Activated CD4-positive, alpha-beta T cell treated with anti-CD3 and anti-CD28 coated beads, Interleukin-2, amount 10 ng/mL, durations not matched to agents 7 days and 5 days (primary cell): ENCODE measurements at places on chromosomes 1 and 21. TPM values are rescaled to one million over a fixed set of nuclear protein-coding genes. Genes with fewer than 3 reads are reported as not detected.

COL9A2 gene
- 1.2 TPM for total RNA-seq

CRYAA gene
- total RNA-seq: not detected

COA6 gene
- total RNA-seq: 46.2 TPM

KPRP gene
- total RNA-seq: not detected

TRIM63 gene
- total RNA-seq: 0.10 TPM

PIK3C2B gene
- 27.4 TPM for total RNA-seq

PPFIA4 gene
- 13.7 TPM for total RNA-seq

HOOK1 gene
- 7.7 TPM for total RNA-seq

BEST4 gene
- 0.42 TPM for total RNA-seq

TNNT2 gene
- not detected for total RNA-seq

FCER1A gene
- total RNA-seq: not detected

SLC16A4 gene
- 0.27 TPM for total RNA-seq

- H3K27me3 ChIP-seq: no peaks in the 10 kb centered on the region
- H3K36me3 ChIP-seq: peaks cover 1% of the 10 kb centered on the region
- DNase-seq: peak; percentile 38
- no peak overlapping the region for H3K4me3 ChIP-seq
- H3K4me1 ChIP-seq: peaks cover 49% of the 10 kb centered on the region
Observed at GRCh38 chr1:205275133-205275532, 46.4 kb downstream of the NUAK2 start.

DNA sequence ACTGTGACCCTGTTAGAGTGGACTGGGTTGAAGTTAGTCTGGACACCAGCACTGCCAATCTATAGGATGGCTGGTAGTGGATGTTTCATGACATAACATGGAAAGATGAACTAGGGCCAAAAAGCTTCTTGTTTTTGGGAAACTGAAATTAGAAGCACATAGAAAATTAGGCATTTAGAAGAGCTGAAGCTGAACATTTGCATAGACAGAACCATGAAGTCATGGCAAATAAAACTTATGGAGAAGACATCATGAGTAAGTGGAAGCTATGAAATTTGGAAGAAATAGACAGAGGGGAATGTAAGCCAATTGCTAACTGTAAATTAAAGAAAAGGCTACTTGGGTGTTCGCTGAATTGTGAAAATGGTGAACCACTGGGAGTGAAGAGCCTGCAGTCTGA, 2.7 kb upstream of the S100A11 start:
- peaks cover 15% of the 10 kb centered on the region for H3K36me3 ChIP-seq
- H3K4me3 ChIP-seq: no peak overlapping the region
- DNase-seq: no peak
- no peaks in the 10 kb centered on the region for H3K27me3 ChIP-seq
- H3K4me1 ChIP-seq: peaks cover 22% of the 10 kb centered on the region
- no peak overlapping the region for H3K27ac ChIP-seq

DNA sequence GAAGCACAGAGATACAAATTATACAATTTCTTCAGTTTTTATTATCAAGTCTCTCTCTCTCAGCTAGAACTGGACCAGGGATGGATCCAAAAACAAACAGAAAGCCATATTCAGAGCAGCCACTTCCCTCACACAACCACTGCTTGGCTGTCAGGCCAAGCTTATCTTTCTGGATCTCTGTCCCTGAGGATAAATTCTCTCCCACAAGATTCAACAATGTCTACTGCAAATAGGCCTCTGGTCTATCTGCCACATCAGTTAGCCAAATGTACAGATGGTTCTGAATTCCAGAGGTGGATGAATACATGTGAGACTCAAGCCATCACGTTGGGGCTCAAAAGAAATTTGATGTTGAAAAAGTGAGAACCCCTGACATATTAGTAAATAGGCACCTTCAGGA, 350.9 kb downstream of the LTN1 start:
- H3K27ac ChIP-seq: no peak overlapping the region
- H3K4me1 ChIP-seq: peaks cover 8% of the 10 kb centered on the region
- DNase-seq: no peak
- H3K27me3 ChIP-seq: no peaks in the 10 kb centered on the region

GRCh38 chr21:23740463-23740862, 1866.8 kb downstream of the MRPL39 start:
- no peak overlapping the region for H3K27ac ChIP-seq
- no peaks in the 10 kb centered on the region for H3K36me3 ChIP-seq
- no peaks in the 10 kb centered on the region for H3K4me1 ChIP-seq
- no peak overlapping the region for H3K4me3 ChIP-seq
- DNase-seq: no peak

DNA sequence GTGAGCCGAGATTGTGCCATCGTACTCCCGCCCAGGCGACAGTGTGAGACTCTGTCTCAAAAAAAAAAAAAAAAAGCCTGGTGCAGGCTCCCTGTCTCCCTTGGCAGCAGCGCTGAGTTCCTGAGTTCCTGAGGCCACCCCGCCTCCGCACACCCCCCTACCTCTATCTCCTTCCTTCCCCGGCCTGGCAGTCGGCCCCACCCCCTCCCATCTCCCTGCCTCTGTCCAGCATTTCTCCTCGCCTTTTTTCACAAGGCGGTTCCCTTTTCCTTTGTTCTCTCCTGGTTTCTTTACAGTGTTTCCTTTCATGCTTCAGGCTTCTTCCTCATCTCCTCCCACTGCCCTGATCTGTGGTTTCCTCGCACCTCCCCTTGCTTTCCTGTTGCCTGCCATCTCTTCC, 2.7 kb downstream of the RORC start:
- H3K27ac ChIP-seq: peak overlapping the region; percentile 81
- no peaks in the 10 kb centered on the region for H3K27me3 ChIP-seq
- H3K4me3 ChIP-seq: peak overlapping the region; percentile 3
- H3K4me1 ChIP-seq: peaks cover 69% of the 10 kb centered on the region
- no peaks in the 10 kb centered on the region for H3K36me3 ChIP-seq
- DNase-seq: no peak

GRCh38 chr1:33150522-33150921, 31.3 kb downstream of the TRIM62 start:
- H3K4me3 ChIP-seq: no peak overlapping the region
- no peak overlapping the region for H3K27ac ChIP-seq
- H3K27me3 ChIP-seq: no peaks in the 10 kb centered on the region

DNA sequence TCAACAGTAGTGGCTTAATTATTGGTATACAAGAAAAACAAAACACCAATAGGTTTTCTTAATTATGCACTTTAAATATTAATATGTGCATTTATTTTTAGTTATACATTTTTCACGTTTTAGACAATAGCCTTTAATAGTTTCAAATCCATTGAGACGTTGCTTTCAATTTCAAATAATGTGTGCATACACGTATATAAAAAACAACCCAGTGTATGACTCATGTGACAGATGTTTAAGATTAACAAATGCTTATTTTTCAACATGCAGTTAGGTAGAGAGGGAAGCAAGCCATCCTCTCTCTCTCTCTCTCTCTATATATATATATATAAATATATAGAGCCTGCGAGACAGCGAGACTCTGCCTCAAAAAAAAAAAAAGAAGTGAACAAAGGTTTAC, 24.3 kb downstream of the EYA3 start:
- DNase-seq: no peak
- H3K27me3 ChIP-seq: no peaks in the 10 kb centered on the region
- H3K4me3 ChIP-seq: no peak overlapping the region
- H3K27ac ChIP-seq: no peak overlapping the region
- peaks cover 20% of the 10 kb centered on the region for H3K36me3 ChIP-seq

- no peaks in the 10 kb centered on the region for H3K27me3 ChIP-seq
- no peak overlapping the region for H3K27ac ChIP-seq
- no peak for DNase-seq
- H3K36me3 ChIP-seq: no peaks in the 10 kb centered on the region
- no peak overlapping the region for H3K4me3 ChIP-seq
Observed at GRCh38 chr1:240308096-240308495, 216.4 kb downstream of the FMN2 start.

DNA sequence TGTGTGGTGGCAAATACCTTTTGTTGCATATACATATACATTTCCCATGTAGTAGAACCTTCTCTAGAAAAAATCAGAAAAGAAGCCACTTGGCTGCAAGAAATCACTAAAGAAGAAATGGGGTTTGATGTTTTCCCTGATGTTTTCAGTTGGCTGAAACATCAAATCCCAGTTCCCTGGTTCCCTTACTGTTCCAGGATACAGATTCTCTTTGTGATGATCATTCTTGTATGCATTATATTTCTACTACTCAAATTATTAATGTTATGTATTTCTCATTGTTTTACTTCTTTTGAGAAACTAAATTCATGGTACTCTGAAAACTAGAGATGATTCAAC, 7.6 kb downstream of the RNU1-2 start:
- DNase-seq: no peak
- H3K27me3 ChIP-seq: no peaks in the 10 kb centered on the region

GRCh38 chr1:3698660-3699408, 46.5 kb downstream of the TP73 start:
- no peak overlapping the region for H3K27ac ChIP-seq
- no peaks in the 10 kb centered on the region for H3K4me1 ChIP-seq
- no peak for DNase-seq
- H3K36me3 ChIP-seq: no peaks in the 10 kb centered on the region

DNA sequence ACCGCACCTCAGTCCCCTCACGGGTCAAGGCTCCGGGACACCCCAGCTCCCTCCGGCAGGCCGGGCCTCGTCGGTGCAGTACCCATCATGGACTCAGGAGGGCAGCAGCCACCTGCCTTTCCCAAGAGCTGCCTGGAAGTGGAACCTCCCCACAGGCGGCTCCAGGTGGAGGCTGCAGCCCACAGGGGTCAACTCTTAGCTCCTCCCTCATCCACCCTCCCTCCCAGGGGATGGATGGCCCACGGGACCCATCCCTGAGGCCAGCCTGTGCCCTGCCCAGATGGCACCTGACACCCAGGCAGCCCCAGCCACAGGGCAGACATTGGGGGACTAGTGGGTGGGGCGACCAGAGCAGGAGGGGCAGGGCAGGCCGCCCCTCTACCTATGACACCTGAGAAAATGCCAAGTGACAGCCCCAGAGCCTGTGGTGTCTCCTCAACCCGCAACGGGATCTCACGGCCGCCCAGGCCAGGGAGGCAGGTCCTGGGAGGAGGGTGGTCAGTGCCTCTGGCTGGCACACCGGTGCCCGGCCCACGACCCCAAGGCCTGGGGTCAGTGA, 1.2 kb upstream of the ARHGEF16 start:
- H3K27me3 ChIP-seq: peaks cover 11% of the 10 kb centered on the region
- peak; percentile 74 for DNase-seq
- H3K27ac ChIP-seq: no peak overlapping the region

- H3K27me3 ChIP-seq: no peaks in the 10 kb centered on the region
- no peaks in the 10 kb centered on the region for H3K4me1 ChIP-seq
- H3K4me3 ChIP-seq: no peak overlapping the region
- H3K36me3 ChIP-seq: no peaks in the 10 kb centered on the region
- H3K27ac ChIP-seq: no peak overlapping the region
- DNase-seq: no peak
Observed at GRCh38 chr21:28431527-28432200, 561.0 kb downstream of the LTN1 start.

GRCh38 chr1:151716771-151717631, at the start of gene CELF3:
Gene CELF3 (minus strand): TSS chr1:151716803. CDS start chr1:151716020, 783 bp downstream.
- no peak within 1 kb of the TSS for H3K4me3 ChIP-seq
- H3K36me3 ChIP-seq: no peaks in the 10 kb centered on the region
- peak within 1 kb of the TSS; percentile 21 for H3K27ac ChIP-seq
- no peak for DNase-seq

GRCh38 chr21:46082963-46083790, 14.7 kb upstream of the COL6A2 start:
- no peaks in the 10 kb centered on the region for H3K27me3 ChIP-seq
- DNase-seq: no peak
- H3K27ac ChIP-seq: no peak overlapping the region
- H3K4me3 ChIP-seq: no peak overlapping the region
- H3K36me3 ChIP-seq: no peaks in the 10 kb centered on the region

- no peaks in the 10 kb centered on the region for H3K36me3 ChIP-seq
- H3K27ac ChIP-seq: no peak overlapping the region
- peaks cover 28% of the 10 kb centered on the region for H3K4me1 ChIP-seq
- H3K4me3 ChIP-seq: no peak overlapping the region
Observed at GRCh38 chr1:150554086-150554452, 4.9 kb downstream of the ADAMTSL4 start.

DNA sequence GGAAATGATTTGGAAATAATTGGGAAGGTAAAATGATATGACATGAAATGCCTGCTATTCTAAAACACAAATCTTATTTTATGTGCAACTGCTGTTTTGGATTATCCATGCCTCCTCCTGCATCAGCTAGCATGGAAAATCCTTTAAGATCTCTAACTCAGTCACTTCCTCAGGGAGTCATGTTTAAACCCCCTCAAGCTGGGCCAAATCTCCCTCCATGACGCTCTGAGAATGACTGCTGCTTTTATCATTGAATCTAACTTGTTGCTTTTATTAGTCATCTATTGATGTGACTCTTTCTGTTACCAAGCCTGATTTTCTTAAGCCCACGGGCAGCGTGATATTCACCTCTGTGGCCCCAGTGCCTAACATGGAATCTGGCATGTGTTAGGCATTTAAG, 324.8 kb downstream of the DISC1 start:
- no peaks in the 10 kb centered on the region for H3K27me3 ChIP-seq
- DNase-seq: no peak
- no peak overlapping the region for H3K4me3 ChIP-seq
- no peaks in the 10 kb centered on the region for H3K36me3 ChIP-seq
- H3K27ac ChIP-seq: no peak overlapping the region

DNA sequence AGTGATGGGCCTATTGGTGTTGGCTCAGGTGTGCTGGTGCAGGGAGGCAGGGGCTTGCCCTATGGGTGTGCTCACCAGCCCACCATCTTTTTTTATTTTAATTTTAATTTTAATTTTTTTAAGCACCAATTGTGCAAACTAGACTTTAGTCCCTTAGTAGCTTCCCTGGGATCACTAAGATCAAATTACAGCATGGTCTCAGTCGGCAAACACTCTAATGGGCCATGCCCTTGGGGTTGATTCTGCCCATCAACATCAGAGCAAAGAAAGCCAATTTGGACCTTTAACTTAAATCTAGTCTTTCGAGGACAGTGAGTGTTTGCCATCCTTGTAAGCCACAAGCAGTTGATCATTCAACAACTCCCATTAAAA, 64.7 kb upstream of the KCNE2 start:
- H3K36me3 ChIP-seq: no peaks in the 10 kb centered on the region
- no peak for DNase-seq
- no peak overlapping the region for H3K27ac ChIP-seq
- peaks cover 5% of the 10 kb centered on the region for H3K27me3 ChIP-seq
- H3K4me3 ChIP-seq: no peak overlapping the region
- no peaks in the 10 kb centered on the region for H3K4me1 ChIP-seq

- H3K4me1 ChIP-seq: no peaks in the 10 kb centered on the region
- no peak for DNase-seq
- H3K36me3 ChIP-seq: no peaks in the 10 kb centered on the region
- no peak overlapping the region for H3K27ac ChIP-seq
- H3K27me3 ChIP-seq: no peaks in the 10 kb centered on the region
Observed at GRCh38 chr1:248751635-248752034, 3.9 kb downstream of the LYPD8 start.

DNA sequence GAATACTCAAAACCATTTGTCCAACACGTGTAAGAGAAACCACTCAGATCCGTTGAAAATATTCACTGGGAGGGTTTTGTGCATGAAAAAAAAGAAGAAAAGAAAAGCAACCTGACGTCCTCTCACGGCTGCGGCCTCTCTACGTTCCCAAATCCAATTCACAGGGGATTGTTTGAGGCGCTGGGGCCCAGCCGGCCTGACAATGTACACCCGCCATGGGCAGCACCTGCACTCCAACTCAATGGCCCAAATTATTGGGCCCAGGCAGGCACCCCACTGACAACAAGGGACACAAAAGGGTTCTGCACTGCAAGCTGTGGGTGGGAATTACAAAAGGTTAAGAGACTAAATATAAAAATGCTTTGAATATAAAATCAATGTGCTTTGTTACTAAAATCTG, 41.5 kb downstream of the MORN1 start:
- H3K27me3 ChIP-seq: no peaks in the 10 kb centered on the region
- no peak overlapping the region for H3K4me3 ChIP-seq
- no peak for DNase-seq

GRCh38 chr1:71490432-71490831, 409.6 kb upstream of the ZRANB2 start:
- H3K4me3 ChIP-seq: no peak overlapping the region
- no peaks in the 10 kb centered on the region for H3K36me3 ChIP-seq
- no peak overlapping the region for H3K27ac ChIP-seq
- H3K27me3 ChIP-seq: no peaks in the 10 kb centered on the region
- DNase-seq: no peak
